ENCODE measurements at places on chromosomes 7 and 10.
A peak's percentile ranks its signal among the peaks of the same experiment; 100 is the strongest.

DNA sequence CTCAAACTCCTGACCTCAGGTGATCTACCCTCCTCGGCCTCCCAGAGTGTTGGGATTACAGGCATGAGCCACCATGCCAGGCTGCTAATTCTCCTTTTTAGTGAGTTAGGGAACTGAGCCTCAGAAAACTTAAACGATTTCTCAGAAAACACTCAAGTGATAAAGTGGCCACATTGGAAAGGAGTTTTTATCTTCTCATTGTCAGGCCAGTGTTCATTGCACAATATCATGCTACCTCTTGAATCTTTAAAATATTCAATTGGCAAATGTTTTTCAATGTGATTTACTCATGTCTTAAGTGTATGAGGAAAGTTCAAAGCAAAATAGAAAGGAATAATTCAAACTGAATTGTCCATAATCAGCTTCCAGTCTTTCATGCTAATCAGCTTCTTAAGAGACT lies 80.7 kb downstream of the ITGB8 start:
- no peak for DNase-seq

DNA sequence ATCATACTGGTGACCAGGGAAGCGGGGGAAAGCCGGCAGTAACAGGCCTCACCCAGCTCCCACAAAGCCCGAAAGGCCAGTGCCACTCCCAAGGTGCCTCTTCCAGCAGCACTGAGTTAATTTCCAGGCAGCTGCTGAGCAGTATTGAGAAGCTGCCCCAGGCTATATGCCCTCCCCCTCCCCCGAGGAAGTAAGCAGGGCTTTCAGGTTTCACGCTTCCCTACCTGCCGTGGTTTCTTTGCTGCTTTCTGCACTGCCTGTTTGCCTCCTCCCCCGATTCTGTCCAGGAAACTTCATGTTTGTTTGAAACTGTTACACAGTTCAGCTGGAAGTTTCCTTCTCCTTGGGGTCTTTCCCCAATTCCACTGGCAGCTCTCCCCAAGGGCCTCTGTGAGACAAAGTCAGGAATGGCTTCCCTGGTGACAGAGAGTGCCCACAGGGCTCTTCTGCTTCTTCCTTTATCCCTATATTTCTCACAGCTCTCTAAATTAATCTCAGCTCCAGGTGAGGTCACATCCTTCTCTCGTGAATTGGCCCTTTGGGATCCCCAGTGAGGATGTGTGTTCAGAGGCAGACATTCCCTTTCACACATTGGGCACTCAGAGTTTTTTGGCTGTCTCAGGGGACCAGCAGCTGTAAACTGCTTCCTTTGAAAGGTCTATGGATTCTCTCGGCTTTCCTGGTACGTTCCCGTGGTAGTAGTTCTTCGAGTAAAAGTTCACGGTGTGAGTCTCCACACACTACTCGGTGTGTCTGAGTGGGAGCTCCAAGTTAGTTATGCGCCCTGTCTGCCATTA lies 19.4 kb downstream of the C1GALT1 start:
- DNase-seq = no peak

DNA sequence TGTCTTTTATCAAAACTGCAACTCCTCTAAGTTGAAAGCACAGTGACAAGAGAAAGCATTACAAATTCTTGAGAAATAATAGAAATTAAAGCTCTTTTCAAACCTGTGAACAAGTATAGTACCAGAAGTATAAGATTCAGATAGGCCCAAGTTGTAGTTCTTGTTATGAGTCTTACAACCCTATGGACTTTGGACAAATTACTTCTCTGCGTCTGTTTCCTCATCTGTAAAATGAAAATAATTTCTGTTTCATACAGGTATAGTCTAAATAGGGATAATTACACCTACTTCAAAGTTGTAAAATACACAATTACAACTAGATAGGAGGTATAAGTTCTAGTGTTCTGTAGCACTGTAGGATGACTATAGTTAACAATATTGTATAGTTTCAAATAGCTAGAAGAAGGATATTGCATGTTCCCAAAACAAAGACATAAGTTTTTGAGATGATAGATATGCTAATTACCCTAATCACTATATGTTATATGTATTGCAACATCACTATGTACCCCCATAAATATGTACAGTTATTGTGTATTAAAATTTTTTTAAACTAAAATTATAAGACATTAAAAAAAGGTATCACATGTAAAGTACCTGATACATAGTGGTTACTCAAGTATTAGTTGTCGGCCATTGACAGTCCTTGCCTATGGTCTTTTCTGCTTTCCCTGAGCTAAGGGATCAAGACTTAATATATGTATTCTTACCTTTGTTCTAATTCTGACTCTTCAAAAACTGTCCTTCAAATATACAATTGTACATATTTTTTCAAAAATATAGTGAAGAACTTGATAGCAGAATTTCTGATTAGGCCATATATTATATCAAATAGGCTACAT lies 1.8 kb upstream of the WASL start:
- no peak for DNase-seq

DNA sequence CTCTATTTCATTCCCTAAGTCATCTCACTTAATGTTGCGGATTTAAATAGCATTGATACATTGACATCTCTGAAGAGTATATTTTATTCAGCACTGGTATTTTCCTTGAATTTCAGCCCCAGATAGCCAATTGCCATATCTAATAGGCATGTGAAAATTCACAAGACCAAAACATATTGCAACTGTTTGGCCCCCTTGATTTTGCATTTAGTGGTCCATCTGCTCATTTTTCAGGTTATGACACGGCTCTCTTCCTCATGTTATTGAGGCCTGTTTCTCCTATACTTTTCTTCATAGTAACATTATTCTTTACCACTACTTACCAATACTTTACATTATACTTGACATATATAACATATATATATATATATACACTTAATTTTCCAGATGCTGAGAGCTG lies 43.7 kb downstream of the MKLN1 start:
- no peak for DNase-seq

GRCh38 chr7:81002421-81002820 lies 83.6 kb upstream of the SEMA3C start:
- no peak for DNase-seq

DNA sequence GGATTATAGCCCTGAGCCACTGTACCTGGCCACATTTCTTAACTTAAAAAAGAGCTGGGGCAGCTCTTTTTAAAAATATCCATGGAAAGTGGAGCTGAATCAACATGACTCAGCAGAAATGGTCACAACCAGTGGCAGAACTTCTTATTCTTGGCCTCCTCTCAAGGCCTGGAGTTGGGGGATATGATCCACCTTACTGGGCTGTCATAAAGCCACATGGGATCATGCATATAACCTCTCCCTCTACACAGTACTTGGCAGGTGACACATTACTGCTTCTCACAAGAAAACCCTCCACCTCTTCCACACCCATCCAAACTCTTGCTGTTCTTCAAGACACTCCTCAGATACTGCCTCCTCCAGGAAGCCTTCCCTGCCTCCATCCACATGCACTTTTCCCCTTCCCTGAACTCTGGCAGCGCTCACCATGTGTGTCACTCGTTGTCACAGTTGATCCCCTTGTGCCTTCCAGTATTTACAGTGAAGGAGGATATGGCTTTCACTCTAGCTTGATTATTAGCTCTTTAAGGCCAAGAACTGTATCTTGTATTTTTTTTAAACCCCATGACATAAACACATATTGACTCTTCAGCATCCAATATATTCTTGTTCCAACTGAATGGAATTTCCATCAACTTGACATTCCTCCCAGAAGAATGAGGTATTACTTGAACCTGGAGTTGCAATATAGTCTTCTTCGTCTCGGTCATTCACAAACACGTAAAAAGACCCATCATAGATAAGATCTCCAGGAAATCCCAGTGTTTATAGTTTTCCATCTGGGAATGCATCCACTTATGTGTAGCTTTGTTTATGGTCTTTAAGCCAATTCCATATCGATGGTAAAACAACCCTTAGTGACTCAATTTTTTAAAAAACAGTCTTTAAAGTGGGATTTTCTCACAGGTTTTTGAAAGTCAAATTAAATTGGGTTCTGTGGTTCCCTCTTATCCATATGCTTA lies 85.5 kb downstream of the TBXAS1 start:
- DNase-seq = peak; percentile 82

DNA sequence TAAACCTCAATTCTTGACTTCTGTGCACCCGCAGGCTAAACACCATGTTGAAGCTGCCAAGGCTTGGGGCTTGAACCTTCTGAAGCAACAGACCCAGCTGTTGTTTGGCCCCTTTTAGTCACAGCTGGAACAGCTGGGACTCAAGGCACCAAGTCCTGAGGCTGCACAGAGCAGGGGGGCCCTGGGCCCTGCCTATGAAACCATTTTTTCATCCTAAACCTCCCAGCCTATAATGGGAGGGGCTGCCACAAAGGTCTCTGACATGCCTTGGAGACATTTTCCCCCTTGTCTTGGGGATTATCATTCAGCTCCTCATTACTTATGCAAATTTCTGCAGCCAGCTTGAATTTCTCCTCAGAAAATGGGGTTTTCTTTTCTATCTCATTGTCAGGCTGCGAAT lies 31.8 kb downstream of the LMBR1 start:
- DNase-seq = no peak

- no peak for DNase-seq
These were observed 1.4 kb downstream of the PPP2R2D start for GRCh38 chr10:131902211-131902610.

GRCh38 chr10:118543714-118544400 lies 51.6 kb downstream of the PRLHR start:
- DNase-seq = peak; percentile 58

- DNase-seq = no peak
These were observed 345.9 kb upstream of the SHH start for GRCh38 chr7:156158213-156158612.

GRCh38 chr7:114148779-114149178 lies 230.0 kb upstream of the PPP1R3A start:
- DNase-seq = no peak

DNA sequence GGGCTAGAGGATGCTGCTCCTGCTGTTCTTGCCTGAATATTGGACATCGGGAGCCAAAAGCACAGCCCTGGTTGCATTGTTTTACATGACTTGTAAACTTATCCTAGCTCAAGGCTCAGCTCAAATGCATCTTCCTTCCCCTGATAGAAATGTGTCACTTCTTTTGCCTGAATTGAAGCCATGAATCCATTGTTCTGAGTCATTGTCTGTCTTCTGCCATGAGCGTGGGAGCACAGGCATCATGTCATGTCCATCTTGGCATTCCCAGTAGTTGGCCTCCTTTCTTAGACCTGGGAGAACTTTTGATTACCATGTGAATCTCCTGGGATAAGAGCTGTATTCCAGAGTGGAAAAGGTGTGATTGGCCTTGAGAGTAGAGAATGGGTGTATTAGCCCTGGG lies 54.1 kb upstream of the OPN4 start:
- no peak for DNase-seq

GRCh38 chr7:130090745-130091532 lies 20.6 kb downstream of the KLHDC10 start:
- no peak for DNase-seq

DNA sequence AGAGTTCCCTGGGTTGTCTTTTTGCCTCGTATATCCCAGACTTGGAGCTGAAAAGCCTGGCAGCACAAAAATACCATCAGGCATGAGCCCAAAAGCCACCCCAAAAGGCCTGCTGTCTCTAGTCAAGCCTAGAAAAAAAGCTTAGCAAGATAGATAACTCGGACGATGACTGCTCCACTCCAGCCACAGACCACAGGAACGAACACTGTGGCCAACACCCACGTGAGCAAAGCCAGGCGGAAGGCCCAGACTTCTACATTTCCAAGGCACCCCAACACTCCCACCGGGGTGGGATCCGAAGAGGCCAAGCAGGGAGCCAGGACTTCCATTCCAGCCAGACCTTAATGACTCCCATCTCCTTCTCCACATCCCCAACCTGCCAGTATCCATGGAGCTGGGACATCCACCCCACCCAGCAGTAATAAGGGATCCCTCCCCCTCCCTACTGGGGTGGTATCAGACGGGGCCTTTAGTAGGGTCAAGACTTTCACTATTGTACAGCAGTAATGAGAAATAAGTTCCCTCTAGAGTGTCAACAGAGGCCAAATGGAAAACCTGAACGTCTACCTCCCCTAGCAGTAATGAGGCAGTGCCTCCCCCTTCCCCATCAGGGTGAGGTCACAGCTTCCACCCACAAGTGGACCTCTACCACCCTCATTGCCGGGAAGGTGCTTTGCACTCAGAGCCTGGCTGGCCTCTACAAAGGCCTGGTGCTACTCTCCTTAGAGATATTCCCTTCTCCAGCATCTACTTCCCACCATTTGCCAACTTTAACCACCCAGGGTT lies 23.0 kb downstream of the PRLHR start:
- no peak for DNase-seq

DNA sequence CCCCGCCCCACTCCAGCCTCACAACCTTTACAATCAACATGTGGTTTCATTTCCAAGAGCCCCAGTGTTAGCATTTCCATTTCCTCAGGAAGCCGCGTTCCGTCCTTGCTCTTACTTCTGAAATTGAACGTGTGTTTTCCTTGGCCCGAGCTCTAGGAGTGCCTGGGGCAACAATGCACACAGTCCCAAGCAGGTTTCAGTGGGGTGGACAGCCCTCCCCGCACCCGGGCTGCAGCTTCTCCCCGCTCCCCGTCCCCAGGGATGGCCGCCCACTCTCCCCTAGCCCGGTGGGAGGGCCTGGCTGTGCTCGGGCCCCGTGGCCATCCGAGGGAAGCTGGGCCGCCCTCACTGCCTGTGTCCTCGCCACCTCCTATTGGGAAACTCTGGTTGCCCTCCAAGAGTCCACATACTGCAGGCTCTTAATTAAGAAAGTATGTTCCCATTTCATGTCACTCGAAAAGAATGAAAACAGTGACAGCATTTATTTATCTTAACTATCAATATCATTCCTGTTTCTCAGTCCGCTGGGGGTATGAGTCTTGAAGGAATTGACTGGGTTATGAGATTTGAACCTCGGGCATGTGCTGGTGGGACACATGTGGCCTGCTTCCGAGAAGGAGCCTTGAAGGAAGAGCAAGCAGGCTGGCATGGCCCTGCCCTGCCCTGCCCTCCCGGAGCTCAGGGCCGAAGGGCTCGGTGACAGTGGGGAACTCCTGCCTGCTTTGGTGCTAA lies 163.8 kb downstream of the GRK5 start:
- no peak for DNase-seq

DNA sequence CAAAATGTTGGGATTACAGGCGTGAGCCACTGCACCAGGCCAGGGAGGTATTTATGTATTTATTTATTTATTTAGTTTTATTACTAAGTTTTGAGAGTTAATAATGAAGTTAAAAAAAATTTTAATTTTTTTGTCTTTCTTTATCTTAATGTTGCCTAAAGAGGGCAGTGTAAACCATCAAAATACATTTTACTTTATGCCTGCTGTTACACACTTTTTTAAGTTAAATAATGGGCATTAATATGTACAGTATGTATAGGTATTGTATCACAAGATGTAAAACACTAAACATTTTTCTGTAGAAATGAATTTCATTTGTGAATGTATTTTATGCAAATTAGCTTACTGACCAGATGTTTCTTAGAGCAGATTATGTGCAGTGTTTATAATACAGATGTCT lies 129.4 kb downstream of the AASS start:
- DNase-seq = no peak

GRCh38 chr7:152733286-152733934 lies 26.1 kb upstream of the ACTR3B start:
- DNase-seq = no peak

GRCh38 chr7:157278791-157279724 lies 57.7 kb upstream of the DNAJB6 start:
- peak; percentile 77 for DNase-seq

GRCh38 chr7:91348711-91349110 lies 84.5 kb downstream of the FZD1 start:
- no peak for DNase-seq
